ENCODE measurements at places on chromosomes 1 and 21.
A peak's percentile ranks its signal among the peaks of the same experiment; 100 is the strongest.

GRCh38 chr1:202835548-202836072, 24.9 kb downstream of the PCAT6 start:
- DNase-seq, result no peak

- no peak for DNase-seq
Observed at GRCh38 chr21:28380241-28380640, 612.4 kb downstream of the LTN1 start.

GRCh38 chr1:201944639-201945038, 1.7 kb downstream of the LMOD1 start:
- DNase-seq, result no peak

GRCh38 chr1:2194319-2194897, at the start of gene FAAP20:
FAAP20 (minus strand) TSS chr1:2194772; CDS start chr1:2194749, 23 bp downstream.
- DNase-seq, result peak; percentile 26

- no peak for DNase-seq
Observed at GRCh38 chr21:31754708-31754960, 22.7 kb upstream of the SCAF4 start.

DNA sequence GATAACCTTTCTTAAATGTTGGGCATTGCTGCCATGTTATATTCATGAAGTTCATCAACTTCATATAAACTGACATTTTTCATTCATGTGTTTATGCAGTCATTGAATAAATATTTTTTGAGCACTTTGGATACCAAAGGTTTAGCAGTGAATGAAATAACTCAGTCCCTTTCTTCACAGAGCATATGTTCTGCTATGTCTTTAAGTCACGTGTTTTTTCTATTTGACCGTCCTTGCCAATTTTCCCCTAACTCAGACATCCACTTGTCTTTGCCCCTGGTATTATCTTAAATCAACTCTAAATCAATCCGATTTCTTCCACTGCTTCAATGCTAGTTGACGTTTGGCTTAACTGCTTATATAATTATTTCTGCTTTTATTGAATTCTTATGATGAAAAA, 16.6 kb downstream of the ADARB1 start:
- DNase-seq, result no peak

GRCh38 chr1:29800522-29800956, 564.2 kb downstream of the PTPRU start:
- peak; percentile 16 for DNase-seq

- DNase-seq, result no peak
Observed at GRCh38 chr1:7378346-7379130, 392.6 kb upstream of the VAMP3 start.
